Naive thymus-derived CD8-positive, alpha-beta T cell (primary cell): ENCODE measurements at places on chromosomes 3 and 15. TPM values are rescaled to one million over a fixed set of nuclear protein-coding genes. Genes with fewer than 3 reads are reported as not detected.

DNA sequence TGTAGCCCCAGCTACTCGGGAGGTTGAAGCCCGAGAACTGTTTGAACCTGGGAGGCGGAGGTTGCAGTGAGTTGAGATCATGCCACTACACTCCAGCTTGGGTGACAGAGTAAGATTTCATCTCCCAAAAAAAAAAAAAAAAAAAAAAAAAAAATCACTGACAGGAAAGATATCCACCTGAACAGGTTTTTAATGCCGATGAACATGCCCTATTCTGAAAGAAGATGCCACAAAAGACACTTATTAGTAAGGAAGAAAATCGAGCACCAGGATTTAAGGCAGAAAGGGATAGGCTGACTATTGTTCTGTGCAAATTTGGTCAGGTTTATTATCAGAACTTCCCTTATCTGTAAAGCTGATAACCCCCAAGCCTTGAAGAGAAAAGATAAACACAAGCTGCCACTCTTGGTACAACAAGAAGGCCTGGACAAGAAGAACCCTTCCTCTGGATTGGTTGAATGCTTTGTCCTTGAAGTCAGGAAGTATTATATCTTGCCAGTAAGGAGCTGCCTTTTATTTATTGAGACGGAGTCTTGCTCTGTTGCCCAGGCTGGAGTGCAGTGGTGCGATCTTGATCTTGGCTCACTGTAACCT, 2.7 kb upstream of the PARP16 start:
- no peak for DNase-seq

DNA sequence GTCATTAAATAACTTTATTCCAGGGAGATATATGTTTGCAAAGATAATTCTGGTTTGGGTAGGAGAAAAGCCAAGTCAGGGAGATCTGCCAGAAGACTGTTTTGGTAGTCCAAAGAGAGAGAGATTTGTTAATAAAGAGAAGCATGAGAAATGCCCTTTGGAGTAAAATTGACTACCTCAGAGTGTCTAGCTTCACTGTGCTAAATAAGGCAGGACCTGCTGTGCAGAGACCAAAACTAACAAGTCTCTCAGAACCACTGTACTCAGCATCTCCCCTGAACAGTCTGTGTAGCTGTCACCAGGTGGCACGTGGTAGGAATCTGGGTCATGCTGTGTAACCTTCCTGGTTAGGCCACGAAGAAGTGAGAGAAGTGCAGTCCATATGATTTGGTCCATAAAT, 31.6 kb upstream of the SLC35G2 start:
- no peak for DNase-seq

GRCh38 chr3:18208091-18208490, 217.0 kb downstream of the SATB1 start:
- no peak for DNase-seq

GRCh38 chr3:4865714-4866113, 113.5 kb upstream of the BHLHE40 start:
- no peak for DNase-seq

- DNase-seq = peak; percentile 48
These were observed 36.1 kb downstream of the BNC1 start for GRCh38 chr15:83248151-83249029.

The IQCH gene
- polyA plus RNA-seq = 0.28 TPM

The BCL2A1 gene
- polyA plus RNA-seq = 27.4 TPM

The MRPL47 gene
- polyA plus RNA-seq = 51.4 TPM
